ENCODE measurements at places on chromosomes 3 and 15.

DNA sequence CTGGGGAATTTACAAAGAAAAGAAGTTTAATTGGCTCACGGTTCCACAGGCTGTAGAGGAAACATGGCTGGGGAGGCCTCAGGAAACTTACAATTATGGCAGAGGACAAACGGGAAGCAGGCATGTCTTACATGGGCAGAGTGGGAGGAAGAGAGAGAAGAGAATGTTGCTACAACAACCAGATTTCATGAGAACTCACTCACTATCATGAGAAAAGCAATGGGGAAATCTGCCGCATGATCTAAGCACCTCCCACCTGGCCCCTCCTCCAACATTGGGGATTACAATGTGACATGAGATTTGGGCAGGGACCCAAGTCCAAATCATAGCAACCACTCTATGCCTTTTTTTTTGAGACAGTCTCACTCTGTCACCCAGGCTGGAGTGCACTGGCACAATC lies 28.8 kb downstream of the PCNP start:
- no peak for DNase-seq

GRCh38 chr3:106945435-106945834 lies 431.8 kb upstream of the CCDC54 start:
- DNase-seq = no peak

DNA sequence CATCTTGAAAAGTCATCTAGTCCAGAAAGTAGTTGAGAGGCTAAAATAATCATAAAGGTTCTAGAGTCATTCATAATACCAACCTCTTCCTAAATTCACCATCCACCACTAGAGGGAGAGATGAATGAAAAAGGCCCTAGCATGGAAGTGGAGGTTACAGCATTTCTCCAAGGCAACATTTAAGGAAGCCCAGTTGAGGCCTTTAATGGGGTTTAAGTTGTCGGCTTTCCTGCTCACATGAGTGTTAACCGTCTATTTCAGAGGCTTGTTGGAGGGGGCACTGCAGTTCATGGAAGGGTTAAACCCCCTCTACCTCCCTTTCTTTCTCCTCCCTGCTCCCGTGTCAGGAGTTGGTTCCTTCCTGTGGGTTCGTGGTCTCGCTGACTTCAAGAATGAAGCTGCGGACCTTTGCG lies 3.8 kb upstream of the SLCO3A1 start:
- no peak for DNase-seq

DNA sequence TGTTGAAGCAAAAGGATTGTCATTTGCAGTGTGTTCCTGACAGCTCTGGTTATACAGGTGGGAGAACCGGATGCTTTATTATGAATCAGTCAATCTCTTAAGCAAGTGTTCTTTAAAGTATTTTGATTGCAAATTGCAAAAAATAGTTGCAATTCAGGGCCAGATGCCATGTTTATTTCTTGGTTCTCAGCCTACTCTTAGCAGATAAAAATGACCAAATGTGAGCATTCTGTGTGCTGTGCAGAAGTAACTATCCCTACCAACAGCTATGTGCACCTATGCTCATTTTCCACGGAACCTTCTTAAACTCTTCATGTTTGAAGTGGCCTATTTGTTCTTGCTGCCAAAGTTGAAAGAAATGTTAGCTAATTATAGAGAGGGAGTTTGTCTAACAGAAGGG lies 262.3 kb upstream of the RASGRP1 start:
- DNase-seq = no peak

DNA sequence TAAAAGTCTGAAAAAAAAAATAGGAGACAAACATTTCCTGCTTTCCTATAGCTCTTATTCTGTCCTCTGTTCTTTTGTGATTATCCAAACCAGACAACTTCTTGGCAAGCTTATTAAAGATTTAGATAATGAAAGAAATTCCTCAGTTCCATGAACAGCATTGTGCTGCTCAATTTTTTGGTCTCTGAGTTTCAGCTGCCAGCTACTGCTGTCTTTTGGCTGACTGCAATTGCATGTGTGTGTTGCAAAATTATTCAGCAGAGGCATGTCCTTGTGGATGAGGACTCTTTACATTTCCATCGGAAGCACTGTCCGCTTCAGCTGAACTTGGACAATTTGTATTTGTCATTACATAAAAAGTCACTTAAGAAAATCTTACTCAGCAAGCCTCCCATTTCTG lies 397.3 kb upstream of the RASGRP1 start:
- DNase-seq = no peak

DNA sequence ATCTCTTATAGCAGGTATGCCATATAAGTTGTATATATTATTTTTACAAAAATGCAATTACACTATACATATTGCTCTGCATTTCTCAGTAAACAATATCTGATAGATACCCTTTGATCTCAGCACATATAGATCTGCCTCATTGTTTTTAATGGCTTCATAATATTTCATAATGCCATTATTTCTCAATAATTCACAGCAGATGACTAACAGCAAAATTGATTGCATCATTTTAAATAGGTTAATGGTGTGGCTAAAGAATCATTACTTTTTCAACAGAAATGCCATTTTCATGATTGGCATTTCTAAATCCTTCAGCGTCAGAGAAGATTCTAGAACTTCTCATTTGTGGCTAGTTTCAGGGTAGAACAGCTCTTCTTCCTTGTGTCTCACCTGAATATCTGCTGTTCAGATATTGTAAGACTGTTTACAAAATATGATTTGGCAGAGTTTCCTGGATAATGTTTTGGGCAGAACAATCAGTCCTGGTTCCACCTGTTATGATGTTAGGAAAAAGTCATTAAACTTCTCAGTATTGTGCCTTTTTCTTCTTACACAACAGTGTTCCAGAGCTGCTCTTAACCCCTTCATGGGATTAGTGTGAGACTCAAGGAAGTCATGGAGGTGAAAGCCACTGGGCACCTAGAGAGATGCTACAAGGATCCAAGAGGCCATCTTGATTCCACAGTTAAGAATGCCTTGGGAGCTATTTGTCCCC lies 397.6 kb upstream of the THBS1 start:
- no peak for DNase-seq

DNA sequence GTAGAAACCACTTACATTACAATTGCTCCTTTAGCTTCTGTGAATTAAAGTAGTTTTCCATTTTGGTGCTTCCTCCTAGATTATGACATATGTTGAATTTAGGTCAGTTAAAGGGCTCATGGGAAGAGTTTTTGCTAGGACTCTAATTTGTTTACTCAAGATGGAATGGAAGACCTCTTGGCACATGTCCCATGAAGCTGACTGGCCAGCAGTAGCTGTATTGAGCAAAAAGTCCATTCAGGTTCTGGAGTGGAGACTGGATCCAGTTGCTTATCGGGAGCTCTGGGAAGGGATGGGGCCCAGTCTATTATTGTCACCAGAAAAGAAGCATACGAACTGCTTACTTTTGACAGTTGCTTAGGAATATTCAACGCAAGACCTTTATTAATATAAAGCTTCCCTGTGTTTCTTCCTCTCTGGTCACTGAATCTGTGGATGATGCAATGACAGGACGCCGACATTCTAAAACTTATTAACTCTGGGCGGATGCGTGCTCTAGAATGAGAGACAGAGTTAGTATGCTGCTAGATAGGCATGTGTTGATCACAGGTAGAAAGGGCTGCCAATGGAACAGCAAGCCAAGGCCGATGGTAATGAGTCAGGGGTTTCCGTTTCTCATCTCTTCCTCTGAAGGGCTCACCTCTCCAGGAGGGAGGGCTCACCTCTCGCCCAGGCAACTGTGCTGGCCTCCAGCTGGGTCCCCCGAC lies 155.8 kb downstream of the NR1D2 start:
- DNase-seq = no peak

GRCh38 chr3:127477396-127477795 lies 113.1 kb downstream of the TPRA1 start:
- DNase-seq = no peak

DNA sequence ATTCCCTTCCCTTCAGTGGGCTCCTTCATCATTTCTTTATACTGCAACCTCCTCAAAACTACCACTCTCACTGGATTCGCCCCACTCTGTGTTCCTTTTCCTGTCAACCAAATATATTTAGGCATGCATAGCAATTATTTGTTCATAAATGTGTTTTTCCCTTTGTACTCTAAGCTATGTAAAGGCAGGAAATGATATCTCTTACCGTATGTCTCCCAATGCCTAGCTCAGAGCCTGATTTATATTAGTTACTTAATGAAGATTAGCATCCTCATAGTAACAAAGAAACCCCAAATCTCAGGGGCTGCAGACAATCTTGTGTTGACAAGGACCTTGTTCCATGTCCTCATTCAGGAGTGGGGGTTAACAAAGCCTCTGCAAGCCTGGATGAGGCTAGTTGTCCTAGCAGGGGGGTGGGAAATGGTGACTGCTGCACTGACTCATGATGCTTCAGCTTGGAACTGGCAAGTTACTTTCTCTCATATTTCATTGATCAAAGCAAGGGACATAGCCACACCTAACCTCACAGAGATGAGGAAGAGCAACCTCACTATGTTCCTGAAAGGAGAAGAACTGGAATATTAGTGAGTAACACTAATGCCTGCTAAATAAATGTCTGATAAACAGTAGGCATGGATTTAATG lies 15.2 kb downstream of the PHLDB2 start:
- DNase-seq = no peak

DNA sequence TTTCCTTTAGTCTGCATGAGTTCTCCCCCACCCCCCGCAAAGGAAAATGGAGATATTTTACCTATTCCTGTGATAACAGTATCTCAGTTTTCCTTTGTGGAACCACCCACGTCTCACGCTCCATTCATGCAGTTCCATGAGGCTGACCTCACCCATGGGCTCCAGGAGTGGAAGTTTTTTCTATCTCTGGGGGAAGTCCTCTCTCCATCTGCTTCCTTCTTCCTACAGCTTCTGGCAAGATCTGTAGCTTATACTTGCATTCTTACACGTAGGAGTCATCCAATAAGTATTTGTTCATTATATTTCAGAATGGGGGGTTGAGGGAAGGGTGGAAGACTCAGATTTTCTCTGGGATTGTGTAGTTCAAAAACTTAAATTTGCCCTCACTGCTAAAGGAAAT lies 5.8 kb upstream of the GLCE start:
- no peak for DNase-seq

- DNase-seq = no peak
These were observed 48.5 kb downstream of the IQSEC1 start for GRCh38 chr3:13024765-13025065.

DNA sequence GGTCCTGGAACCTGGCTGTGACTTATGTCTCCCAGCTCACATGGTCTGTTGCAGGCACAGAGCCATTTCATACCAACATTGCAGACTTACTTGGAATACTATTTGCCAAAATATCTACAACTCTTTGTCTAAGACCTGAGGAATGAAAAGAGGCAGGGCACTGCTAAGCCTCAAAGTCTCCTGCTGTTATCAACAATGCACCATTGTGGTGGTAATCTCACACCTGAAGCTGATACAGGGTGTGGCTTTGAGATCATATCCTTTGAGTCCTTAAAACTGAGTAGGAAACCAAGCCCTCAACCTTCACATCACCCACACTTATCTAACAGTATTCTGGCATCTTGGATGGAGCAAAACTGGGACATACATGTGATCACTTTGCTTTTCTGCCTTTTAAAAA lies 782.0 kb downstream of the EPHA3 start:
- no peak for DNase-seq

DNA sequence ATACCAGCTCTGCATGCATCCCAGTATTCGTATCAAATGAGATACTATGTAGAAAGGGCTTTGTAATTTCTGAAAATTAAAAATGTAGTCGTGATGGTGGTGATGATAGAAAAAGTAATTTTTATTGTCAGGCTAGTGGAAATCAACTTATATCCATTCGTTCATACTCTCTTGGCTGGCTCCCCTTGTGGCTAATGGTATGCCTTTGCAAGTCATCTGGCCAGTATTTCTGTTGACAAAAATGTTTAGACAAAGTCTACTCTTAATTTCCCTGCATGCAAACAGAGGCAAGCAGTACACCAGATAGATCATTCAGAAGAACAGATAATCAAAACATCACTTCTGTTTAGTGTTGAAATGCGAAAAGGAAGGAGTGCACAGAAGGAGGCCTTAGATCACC lies 49.6 kb upstream of the DUT start:
- no peak for DNase-seq

DNA sequence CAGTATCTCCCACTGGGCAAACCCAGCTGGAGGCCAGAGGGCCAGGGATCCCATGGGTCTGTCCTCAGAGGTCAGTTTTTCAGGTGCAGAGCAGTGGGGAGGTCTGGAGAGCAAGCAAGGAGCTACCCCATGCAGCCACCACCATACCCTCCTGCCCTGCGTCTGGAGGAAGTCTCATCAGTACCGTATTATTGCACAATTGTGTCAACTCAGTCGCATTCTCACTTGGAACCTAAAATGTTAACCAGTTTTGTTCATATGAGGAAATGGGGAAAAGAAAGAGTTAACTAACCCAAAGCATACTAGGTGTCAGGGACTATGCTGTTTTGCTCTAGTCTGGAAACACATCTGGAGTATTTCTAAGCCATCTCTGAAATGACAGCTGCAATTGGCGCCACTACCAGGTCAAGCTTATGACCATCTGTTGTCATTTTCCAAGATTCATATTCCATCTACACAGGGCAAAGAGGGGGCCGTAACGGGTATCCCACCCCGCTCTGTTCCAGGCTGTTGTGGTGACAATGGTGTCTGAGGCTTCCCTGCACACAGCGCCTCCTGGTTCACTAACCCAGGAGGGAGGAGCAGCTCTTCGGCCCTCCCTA lies 16.9 kb upstream of the APBA2 start:
- DNase-seq = no peak
